CD4-positive, alpha-beta T cell treated with Interleukin-6 at 100 ng/mL for 8 hours (primary cell): ENCODE measurements at places on chromosomes 2 and 18.

- no peak for DNase-seq
These were observed 198.8 kb downstream of the IRS1 start for GRCh38 chr2:226600802-226601201.

DNA sequence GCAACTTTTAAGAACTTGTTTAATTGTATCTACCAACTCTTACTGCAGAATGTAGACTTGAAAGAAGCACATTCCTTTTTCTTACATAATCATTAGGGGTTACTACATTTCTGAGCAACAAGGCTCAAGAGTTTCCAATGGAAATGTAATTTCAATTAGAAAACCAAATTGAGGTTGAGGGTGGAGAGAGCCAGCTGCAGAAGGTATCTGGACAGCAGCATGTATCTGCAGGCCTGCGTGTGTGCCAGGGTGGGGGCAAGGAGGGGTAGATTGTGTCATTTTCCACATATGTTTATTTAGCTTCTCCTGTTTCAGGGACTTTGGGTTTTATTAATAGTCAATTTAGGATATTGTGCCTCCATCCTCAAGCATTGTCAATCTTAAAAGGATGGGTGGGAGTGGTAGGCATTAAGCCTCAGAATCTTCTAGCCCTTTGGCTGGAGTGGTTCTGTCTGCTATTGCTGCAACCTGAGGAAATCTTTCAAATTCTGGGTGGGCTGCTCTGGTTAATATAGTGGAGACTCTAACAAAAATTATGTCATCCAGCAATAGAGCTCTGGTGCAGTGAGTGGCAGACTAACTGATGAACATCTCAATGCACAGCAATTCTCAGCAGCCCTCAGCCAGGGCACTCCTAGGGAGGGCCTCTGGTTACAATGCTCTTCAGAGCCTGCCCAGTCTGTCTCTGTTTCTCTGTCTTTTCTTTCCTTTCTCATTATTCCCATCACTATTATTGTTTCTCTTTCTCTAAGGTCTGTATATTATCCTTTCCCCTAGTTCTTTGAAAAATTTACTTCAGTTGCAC, 151.4 kb downstream of the RPIA start:
- DNase-seq, result no peak

- DNase-seq, result no peak
These were observed 213.3 kb downstream of the ACKR3 start for GRCh38 chr2:236782938-236783337.

DNA sequence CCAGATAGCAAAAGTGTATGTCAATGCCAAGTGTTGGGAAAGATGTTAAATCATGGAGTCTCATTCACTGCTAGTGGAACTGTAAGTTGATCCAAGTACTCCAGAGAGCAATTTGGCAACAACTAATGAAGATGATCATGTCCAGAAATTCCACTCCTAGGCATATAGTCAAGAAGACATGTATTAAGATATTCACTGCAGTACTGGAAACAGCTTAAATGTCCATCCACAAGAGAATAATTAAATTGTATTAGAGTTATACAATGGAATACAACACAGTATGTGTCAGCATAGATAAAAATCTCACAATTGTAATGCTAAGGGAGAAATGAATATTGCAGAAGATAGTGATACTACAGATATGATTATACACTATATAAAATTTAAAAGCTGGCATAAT, 15.2 kb upstream of the LBH start:
- no peak for DNase-seq

DNA sequence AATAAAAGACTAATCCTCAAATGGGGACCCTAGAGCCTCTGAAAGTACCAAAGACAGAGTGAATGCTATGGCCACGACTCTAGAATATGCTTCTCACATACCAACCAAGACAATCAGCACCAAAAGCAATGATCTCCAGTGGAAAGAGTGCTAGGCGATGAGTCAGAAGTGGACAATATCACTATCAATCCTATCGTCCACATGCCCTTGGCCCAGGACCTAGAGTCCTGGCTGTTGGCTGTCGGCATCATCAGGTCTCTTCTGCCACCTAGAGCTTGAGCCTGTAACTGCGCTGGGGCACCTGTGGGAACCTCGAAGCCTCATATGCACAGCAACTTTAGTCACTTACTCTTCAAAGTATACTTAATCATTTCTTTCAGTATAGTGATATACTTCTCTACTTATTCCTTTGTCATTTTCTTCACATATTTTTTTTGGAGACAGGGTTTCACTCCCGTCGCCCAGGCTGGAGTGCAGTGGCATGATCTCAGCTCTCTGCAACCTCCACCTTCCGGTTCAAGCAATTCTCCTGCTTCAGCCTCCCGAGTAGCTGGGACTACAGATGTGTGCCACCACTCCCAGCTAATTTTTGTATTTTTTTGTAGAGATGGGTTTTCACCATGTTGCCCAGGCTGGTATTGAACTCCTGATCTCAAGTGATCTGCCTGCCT, 29.7 kb downstream of the NOL10 start:
- peak; percentile 18 for DNase-seq

- DNase-seq, result no peak
These were observed 13.5 kb upstream of the IL1RL1 start for GRCh38 chr2:102297891-102298290.

GRCh38 chr18:63831080-63831788, 56.0 kb downstream of the SERPINB7 start:
- no peak for DNase-seq

GRCh38 chr2:232529806-232530547, 4.0 kb downstream of the CHRND start:
- no peak for DNase-seq

GRCh38 chr2:23457990-23458682, 73.2 kb downstream of the KLHL29 start:
- no peak for DNase-seq

GRCh38 chr2:173001664-173002604, 73.7 kb upstream of the MAP3K20 start:
- DNase-seq, result no peak

DNA sequence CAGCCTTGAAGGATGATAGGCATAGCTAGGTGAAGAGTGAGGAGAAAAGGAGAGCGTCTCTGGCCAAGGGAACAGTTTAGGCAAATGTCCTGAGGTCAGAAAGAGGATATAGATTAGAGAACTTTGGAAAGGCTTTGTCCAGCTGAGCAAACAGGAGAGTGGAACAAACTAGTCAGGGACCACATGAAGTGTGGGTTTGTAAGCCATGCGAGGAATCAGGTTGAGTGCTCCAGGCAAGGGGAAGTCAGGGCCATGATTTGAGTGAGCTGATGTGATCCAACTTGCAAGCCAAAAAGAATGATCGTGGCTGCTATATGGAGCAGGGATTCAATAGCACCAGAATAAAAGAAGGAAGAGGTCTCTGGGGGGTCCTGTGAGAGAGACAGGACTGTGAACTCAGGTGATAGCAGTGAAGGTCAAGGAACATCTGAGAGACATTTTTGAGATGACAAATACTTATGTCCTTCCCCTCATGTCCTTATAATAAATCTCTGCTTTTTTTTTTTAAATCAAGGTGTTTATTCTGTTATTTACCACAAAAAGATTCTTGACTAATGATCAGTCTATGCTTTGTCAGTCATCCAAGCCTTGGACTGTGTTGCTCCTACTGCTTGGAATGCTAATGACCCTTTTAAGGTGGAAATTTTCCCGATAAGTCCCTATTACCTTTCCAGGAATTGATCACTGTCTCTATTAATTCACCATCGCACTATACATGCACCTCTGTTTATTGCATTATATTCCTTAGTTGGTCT, 472.6 kb downstream of the TXNL1 start:
- DNase-seq, result no peak

- peak; percentile 43 for DNase-seq
These were observed 4.2 kb downstream of the ZNF516 start for GRCh38 chr18:76490670-76491472.

GRCh38 chr2:145124085-145124484, 604.2 kb upstream of the ZEB2 start:
- no peak for DNase-seq

- no peak for DNase-seq
These were observed 9.1 kb upstream of the TMEM37 start for GRCh38 chr2:119422360-119423107.

DNA sequence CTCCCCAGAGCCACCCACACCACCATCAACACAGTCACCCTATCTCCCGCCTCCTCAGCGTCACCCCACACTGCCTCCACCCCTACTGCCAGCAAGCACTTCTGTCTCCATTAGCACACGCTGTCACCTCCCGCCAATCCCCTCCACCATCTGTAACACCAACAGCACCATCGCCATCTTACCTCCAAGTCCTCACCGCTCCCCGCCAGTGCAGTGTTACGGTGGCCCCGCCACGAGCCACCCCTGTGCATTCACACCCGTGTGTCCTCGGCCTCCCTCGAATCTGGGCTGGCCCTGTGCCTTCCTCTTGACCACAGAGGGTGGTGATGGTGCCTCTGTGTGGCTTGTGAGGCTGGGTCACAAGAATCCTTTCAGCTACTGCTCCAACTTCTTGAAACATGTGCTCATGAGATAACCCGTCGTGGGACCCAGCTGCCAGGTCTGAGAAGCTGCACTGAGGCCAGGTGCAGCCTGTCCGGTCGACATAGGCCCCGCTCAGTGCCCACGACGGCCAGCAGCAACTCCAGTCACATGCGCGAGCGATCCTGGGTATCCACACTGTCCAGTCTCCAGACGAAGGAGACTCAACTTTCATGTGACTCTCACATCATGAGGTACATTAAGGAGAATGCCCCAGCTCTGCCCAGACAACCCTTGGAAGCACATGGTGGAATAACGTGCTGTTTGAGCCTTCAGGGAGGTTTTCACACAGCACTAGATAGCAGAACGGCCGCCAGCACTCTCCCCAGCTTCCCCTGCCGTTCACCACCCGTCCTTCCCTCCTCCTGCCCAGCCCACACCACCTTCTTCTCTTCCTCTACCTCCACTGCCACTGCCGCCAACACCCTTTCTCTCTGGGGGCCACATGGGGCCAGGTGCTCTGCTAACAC, 72.6 kb upstream of the ASB18 start:
- DNase-seq, result no peak

DNA sequence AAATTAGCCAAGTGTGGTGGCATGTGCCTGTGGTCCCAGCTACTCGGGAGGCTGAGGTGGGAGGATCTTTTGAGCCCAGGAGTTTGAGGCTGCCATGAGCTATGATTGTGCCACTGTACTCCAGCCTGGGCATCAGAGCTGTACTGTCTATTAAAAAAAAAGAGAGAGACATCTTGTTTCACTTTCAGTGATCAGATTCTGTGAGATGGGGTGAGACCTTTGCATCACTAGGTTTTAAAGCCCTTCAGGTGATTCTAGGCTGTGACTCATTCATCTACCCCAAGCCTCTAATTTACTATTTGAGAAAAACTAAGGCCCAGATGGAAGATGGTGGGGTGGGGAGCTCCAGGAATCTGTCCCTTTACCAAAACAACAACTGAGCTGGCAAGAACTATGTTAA, 7.1 kb downstream of the C2orf92 start:
- no peak for DNase-seq

DNA sequence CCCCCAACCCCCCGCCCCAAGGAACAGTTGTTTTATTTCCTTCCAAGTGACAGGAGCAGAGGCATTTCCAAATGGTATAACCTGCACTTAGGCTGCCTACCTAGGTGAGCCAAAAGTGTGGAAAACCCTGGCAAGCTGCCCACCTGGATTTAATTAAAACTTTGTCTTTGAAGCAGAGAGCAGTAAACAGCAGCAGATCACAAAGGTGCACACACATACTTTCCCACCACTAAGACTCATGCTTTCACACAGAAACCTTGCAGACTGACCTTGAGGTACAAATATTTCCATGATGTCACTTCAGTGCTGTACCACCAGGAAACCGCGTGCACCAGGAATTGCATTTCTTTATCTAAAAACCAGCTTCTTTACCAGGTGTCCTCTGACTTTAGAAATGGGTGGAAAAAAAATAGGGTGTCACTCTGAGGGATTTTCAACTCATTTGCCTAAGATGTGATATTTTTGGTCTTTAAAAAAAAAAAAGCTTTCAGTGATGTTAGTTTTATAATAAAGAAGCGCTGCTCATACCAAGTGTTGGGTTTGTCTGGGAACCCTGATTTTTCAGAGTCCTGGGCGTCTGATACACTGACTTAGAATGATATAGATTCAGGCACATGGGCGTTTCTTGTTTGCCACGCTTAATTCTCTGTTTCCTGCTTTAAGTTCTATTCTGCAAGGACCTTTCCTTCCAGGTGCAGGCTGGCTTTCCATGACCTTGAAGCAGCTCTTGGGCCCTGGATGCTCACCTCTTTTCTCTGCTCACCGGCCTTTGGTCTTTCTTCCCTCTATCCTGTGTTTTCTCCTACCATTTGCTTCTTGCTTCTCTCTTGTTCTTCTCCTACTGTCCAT, 70.7 kb upstream of the BCL2L11 start:
- DNase-seq, result no peak
